ENCODE measurements at places on chromosomes 1 and 21.

GRCh38 chr1:197485790-197486189, 217.7 kb downstream of the CRB1 start:
- DNase-seq: no peak

DNA sequence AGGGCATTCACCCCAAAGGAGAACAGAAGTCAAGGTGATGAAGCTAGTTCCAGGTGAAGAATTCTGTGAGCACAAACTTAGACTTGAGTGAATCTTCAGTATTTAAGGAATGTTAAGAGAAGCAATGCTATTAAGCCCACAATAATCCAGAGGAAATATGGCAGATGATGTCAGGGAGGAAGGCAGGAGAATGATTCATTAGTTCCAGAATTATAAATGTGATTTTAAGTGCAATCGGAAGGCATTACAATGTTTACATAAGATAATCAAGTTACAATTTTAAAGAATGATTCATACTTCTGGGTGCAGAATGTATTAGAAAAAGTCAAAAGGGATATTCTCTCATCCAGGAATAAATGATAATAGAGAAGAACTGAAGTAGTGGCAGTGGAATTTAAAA, 545.2 kb upstream of the BRINP3 start:
- DNase-seq: no peak

DNA sequence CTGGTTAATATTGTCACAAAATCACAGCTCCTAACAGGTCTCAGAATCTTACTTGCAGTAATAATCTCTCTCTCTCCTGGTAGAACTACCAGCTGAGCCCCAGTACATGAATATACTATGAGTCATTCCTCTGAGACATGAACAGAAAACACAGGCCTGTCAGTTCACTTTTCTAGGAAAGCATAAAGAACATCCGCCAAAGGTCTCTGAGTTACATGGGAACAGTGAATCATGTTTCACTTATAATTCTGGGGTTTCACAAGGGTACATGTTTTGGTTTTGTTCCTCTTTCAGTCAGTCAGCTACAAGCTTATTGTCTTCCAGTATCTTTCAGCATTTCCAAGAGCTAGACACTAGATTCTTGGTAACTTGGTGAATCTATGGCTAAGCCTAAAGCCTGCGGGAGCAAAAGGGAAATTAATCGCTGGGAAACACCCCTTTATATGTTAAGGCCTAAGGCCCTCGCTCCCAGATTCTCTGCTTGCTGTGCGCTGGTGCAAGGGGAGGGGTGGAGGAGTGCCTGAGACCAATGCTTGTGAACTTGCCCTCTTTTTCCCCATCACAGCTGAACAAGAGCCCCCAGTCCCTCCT, 31.7 kb downstream of the IFNGR2 start:
- peak; percentile 62 for DNase-seq

- DNase-seq: no peak
Measured at GRCh38 chr1:56060906-56061305, 518.5 kb downstream of the PLPP3 start.

DNA sequence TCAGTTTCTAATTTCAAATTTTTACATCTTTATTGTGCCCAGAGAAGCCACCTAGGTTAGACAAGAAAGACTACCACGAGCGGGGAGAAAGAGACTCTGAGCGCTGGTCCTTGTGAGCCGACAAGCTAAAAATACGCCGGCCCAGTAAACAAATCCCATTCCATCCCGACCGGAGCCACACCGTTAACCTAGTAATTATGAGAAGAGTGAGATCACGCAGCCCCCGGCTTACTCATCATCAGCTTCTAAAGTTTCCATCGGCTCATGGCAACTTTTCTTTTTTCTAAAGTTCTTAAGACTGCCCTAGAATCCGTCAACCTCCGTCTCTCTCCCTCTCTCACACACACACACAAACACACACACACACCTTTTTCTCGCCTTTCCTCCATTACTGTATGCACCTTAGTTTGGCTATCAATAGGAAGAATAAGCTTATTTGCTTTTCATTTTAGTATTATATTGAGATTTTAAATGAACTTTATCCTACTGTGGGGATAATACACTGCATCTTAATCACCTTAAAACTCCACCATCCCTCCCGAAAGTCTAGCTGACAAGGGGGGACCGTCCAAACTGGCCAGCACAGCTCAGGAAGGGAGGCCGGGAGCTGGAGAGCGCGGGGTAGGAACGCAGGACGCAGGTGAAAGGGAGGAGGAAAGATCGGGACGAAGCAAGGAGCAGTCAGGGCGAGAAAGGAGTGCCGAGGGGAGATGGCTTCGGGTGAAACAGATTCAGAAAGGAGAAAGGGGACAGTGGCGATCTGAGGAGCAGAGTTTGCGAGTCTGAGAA, 728 bp downstream of the OTUD7B start:
- DNase-seq: no peak

GRCh38 chr1:212302745-212303383, 17.7 kb downstream of the PPP2R5A start:
- DNase-seq: no peak

- DNase-seq: no peak
Measured at GRCh38 chr1:200488375-200489165, 78.7 kb upstream of the ZNF281 start.
